ENCODE measurements at places on chromosomes 5 and 9.

DNA sequence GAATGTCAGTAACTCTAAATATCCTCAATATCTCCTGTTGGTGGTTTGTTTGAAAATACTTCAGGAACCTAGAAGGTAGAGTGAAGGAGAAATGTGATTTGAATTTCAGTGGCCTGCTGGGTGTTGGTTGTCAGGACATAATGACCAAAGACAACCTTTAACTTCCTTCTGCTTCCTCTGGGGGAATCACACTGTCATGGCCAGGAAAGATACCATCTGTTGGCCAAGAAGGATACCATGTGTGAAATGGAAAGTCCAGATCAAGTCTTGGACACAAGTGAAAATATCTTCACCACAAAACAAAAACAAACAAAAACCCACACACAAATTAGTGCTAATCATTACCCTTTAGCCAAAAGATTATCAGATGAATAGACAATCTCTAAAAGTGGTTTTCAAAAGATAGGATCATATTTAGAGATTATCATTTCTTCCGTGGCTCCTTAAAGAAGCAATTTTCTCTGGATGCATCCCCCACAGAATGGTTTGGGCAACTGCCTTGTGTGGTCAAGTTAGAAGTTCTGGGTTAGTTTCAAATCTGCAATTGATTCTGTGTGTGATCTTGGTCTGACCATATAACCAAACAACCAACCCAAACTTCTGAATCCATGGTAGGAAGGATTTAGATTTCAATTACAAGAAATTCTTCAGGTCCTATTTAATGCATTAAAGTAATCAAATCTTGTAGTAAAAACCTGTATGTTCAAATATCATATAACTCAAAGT lies 1.6 kb downstream of the C1QTNF3 start:
- no peak for DNase-seq

GRCh38 chr5:179326122-179326927 lies 18.9 kb downstream of the ADAMTS2 start:
- DNase-seq, result no peak

DNA sequence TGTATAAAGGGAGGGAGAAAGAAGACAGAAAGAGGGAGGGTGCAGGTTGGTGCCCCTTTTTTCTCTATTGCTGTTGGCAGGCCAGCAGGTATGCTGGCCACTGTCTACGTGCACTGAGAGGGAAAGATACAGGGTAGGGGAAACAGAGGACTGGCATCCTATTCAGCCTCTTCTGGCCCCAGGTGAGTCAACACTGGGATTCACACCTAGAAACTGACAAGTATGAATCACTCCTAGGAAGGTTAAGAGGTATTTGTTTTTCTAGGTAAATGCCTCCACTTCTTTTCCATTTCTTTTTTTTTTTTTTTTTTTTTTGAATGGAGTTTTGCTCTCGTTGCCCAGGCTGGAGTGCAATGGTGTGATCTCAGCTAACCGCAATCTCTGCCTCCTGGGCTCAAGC lies 2.8 kb upstream of the UBAP1 start:
- DNase-seq, result no peak

- DNase-seq, result no peak
These were observed 31.2 kb downstream of the PIK3R1 start for GRCh38 chr5:68246802-68247201.

GRCh38 chr9:94611638-94612068 lies 18.0 kb upstream of the FBP2 start:
- no peak for DNase-seq

GRCh38 chr9:16885931-16886330 lies 15.5 kb upstream of the BNC2 start:
- DNase-seq, result no peak

DNA sequence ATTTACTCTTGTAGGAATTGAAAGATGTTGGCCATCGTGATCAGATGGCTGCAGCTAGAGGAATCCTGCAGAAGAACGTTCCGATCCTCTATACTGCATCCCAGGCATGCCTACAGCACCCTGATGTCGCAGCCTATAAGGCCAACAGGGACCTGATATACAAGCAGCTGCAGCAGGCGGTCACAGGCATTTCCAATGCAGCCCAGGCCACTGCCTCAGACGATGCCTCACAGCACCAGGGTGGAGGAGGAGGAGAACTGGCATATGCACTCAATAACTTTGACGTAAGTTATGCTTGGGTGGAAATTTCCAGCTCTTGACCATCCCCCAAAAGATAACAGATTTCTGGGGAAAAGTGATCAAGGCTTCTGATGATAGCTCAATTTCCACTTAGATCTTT lies 50.6 kb downstream of the LRRTM2 start:
- no peak for DNase-seq

GRCh38 chr5:127029581-127030258 lies 638 bp downstream of the MARCHF3 start:
- DNase-seq, result peak; percentile 56

- no peak for DNase-seq
These were observed 6.6 kb downstream of the C1QTNF2 start for GRCh38 chr5:160363660-160364395.

- peak; percentile 59 for DNase-seq
These were observed 671 bp downstream of the LRRC26 start for GRCh38 chr9:137168904-137169856.

- DNase-seq, result no peak
These were observed 35.8 kb downstream of the ZNF782 start for GRCh38 chr9:96818533-96818932.

- no peak for DNase-seq
These were observed 1.0 kb downstream of the STARD4 start for GRCh38 chr5:111511174-111511830.

GRCh38 chr5:55570026-55570425 lies 35.3 kb upstream of the PLPP1 start:
- no peak for DNase-seq

GRCh38 chr9:135906291-135907005 lies 898 bp downstream of the CAMSAP1 start:
- DNase-seq, result no peak

DNA sequence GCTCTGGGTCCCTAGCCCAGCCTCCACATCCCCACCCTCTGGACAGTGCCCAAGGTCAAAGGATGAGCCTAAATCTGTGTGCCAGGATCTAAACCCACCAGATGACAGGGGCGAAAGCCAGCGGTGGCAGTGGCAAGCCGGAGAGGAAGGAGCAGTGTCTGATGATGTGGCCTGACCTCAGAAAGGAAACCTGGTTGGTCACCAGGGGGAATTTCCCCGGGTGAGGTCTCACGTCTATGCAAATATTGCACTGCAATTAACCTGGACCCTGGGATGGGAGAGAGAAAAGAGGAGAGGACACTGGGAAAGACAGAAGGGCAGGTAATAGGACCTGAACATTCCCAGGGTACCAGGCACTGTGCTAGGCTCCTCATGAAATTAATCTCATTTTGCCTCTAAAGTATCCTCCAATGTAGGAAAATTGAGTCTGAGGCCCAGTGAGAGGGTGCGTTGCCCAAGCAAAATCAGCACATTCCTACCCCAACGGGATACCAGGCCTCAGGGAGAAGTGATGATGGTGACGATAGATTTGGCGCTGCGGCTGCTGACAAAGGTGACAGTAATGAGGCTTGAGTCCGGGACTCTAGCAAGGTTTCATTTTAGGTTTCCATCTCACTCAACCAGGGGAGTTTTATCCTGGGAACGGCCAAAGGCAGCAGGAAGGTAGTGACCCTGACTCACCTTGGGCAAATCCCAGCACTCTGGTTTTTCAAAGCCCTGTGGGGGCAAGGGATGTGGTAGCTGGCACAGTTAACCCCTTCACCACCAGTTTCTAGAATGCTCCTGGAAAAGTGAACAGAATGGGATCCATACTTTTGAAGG lies 13.4 kb upstream of the TNIP1 start:
- no peak for DNase-seq

- DNase-seq, result no peak
These were observed 1220.9 kb upstream of the CDH6 start for GRCh38 chr5:29972597-29972996.

DNA sequence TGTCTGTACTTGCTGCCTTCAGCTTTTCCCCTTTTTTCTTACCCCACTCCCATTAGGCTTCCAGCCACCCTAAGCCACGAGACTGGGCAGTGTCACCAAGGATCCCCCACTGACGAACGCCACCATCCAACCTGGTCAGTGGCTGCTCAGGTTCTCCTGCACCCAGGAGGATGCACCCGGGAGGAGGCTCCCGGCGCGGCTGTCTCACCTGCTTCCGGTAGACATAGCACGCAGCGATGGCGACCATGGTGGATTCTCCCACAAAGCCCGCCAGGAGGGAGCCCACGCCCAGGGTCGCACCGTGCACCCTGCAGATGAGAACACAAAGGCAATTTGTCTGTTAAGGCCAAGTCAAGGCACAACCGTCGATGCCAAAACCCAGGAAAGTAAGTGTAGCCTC lies 48.1 kb downstream of the OTULIN start:
- DNase-seq, result no peak

- no peak for DNase-seq
These were observed 89.3 kb downstream of the FEM1C start for GRCh38 chr5:115455301-115455707.

DNA sequence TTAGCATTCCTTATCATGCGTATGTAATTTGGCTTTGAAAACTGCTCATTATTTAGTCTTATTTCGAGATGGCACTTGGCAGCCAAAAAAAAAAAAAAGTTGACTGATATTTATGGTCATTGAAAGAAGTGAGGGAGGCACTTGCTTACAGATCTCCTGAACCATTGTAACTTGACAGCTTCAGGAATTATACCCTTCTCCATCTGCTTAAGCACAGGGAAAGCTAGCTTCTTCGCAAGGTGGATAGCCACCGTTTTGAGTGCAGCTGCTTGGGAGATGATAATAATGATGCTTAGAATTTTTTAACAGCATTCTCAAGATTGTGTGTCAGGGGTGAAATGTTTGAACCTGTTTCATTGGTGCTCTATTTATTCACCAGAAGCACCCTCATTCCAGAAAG lies 116.1 kb downstream of the GIN1 start:
- no peak for DNase-seq

DNA sequence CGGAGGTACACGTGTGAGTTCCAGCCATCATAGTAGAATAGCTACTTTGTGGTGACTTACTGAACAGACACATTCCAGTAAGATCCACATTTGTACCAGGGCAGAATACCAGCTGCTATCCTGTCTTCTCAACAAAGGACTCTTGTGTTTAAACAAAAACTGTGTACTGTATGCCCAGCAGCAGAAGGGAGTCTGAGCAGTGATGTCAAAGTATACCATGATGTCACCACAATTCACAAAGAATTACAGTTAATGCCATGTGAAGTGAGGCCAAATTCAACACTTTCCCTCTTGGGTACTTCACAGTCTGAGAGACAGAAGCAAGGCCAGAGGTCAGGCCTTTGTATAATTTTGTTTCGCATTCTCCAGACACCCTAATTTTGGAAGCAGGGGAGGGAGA lies 137.0 kb downstream of the ADAMTSL1 start:
- DNase-seq, result no peak

DNA sequence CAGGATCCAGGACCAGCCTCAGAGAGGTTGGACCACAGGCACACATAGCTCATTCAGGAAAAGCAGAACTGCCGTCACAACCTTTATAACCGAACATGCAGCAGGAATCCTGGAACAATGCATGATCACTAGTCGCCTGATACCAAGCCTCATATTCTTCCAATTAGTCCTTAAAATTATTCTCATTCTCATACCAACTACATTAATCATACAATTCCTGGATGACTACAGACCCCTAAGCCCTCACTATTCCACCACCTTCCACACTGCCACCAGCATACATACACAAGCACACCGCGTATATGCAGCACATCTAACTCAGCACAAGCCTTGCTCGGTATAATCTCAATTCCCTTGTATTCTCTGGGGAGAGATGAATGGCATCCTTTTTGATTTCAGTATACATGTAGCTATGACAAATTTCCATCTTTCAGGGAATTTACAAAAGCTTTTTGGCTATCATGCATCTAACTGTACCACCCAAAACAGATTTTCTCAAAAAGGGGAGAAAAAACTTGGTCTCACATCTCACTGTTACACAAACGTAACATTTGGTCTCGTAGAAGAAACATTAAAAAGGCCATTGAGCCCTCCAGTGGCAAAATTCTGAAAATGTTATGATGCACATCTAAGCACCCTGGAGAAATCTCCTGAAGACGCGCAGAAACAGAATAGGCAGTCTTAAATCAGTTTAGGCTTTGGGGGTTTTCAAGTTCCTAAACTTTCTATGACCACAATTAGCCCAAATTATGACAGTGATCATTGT lies 46.2 kb downstream of the MCTP1 start:
- peak; percentile 23 for DNase-seq

- DNase-seq, result no peak
These were observed 1.1 kb upstream of the FAM78A start for GRCh38 chr9:131277287-131277909.

DNA sequence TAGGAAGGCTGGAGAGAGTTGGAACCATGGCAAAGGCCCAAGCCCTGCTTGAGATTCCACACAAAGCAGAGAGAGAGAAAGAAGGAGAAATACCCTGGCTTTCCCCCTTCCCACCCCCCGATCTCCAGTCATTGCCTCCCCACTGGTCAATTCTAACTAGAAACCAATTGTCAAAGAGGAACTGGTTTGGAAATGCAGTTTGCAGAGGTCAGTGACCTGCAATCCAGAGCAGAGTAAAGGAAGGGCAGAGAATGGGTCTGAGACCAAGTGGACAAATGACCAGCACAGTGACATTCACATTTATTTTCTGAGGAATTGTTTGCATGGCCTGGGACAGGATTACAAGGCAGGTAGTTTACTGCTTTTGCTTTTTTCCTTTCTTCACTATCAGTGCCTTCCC lies 37.5 kb upstream of the ZFYVE16 start:
- no peak for DNase-seq

DNA sequence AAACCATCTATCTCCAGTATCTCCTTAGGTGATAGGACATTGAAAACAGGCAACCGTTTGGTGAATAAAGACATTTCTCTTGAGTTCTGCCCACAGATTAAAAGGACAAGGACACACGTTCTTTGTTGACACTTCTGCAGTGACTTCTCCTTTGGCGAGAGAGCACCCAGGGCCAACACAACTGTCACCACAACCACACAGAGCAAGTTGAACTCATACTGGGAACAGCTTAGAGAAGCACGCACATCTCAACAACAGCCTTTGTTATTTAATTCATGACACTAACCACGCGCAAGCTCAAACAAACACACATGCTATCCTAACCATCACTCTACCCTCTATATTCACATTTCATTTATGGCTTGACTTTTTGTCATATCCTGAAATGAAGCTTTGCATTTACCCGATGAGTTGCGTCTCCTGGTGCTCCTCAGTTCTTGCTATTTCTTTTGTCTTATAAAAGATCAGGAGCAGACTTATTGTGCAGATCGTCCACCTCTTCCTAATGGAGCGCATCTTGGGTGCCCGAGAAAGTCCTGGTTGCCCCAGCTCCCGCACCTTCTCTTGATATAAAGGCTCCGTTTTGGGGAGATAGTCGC lies 543 bp downstream of the ST8SIA4 start:
- DNase-seq, result no peak

GRCh38 chr9:120980951-120981350 lies 54.4 kb upstream of the TRAF1 start:
- DNase-seq, result no peak
